ENCODE measurements at places on chromosomes 12 and 14. TPM values are rescaled to one million over a fixed set of nuclear protein-coding genes. Genes with fewer than 3 reads are reported as not detected.

Gene FNTB
- total RNA-seq = 15.7 TPM

Gene SLCO1B1
- not detected for total RNA-seq

Gene RPGRIP1
- total RNA-seq = 0.81 TPM

Gene SLC48A1
- total RNA-seq = 32.1 TPM

Gene KCNK13
- 0.16 TPM for total RNA-seq

Gene OAS1
- 5.2 TPM for total RNA-seq
